ENCODE measurements at places on chromosomes 2 and 18.

- peaks cover 12% of the 10 kb centered on the region for H3K27me3 ChIP-seq
- peak; percentile 66 for DNase-seq
- H3K4me1 ChIP-seq: peaks cover 10% of the 10 kb centered on the region
Measured at GRCh38 chr18:13447621-13448334, 229.2 kb downstream of the LDLRAD4 start.

- H3K4me1 ChIP-seq: no peaks in the 10 kb centered on the region
- no peaks in the 10 kb centered on the region for H3K27me3 ChIP-seq
- no peak overlapping the region for H3K27ac ChIP-seq
- no peak for DNase-seq
- no peaks in the 10 kb centered on the region for H3K36me3 ChIP-seq
Measured at GRCh38 chr2:130785466-130786055, 30.2 kb downstream of the AMER3 start.

DNA sequence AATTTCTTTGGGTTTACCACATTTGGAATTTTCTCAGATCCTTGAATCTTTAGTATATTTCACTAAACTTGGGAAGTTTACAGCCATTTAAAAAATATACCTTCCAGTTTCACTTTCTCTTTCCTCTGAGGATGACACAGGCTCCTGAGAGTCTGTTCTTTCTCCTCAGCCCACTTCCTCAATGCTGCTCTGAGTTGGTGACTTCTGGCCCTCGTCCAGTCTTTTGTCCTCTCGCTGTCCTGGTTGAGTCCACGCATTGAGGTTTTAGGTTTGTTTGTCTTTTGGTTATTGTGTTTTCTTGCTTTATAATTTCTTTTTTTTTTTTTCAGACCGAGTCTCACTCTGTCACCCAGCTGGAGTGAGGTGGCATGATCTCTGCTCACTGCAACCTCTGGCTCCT is 40.7 kb upstream of the GALR1 start:
- H3K27me3 ChIP-seq: no peaks in the 10 kb centered on the region
- no peak overlapping the region for H3K27ac ChIP-seq
- peaks cover 5% of the 10 kb centered on the region for H3K4me1 ChIP-seq
- peak; percentile 44 for DNase-seq

DNA sequence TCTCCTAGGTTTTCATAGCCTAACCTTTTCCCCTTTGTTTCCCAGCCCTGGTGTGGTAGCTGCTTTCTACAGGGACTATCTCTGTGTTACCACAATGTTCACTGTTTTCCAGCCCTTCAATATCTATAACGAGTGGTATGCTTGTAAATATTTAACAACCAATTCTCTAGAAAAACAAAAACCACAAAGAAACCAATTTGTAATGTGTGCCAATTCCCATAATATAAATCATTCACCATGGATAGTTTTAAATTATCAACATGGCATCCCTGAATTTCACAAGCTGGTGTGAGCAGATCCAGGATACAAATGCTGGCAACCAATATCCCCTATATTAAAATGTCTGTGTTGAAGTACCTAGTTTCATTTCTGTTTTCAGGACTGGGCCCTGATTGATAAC is 207.5 kb upstream of the FBXO11 start:
- DNase-seq: no peak
- peaks cover 5% of the 10 kb centered on the region for H3K4me1 ChIP-seq
- no peak overlapping the region for H3K27ac ChIP-seq
- H3K36me3 ChIP-seq: no peaks in the 10 kb centered on the region
- no peaks in the 10 kb centered on the region for H3K27me3 ChIP-seq

DNA sequence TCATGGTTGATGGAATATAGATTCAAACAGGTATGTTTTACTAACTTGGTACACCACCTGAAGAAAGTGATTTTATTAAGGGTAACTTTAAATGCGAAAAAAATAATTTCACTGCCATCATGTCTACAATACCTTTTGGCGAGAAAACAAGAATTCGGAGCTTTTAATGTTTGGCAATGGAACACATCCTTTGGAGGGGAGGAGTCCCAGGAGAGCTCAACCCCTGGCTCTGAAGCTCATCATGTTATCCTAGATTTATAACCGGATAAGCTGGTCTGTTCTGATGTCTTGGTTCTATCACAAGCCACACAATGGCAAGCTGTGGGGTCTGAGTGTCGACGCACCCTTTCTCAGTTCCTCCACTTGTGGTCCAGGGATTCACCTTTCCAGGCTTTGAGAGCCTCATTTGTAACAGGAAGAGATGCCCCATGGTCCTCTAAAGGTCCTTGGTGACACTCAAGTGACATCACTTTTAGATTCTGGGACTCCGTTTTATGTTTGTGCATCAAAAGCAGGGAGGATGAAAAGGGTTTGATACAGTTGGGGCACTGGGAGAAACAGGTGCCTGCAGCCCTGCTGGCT is 172.7 kb downstream of the BCL2 start:
- no peaks in the 10 kb centered on the region for H3K36me3 ChIP-seq
- peaks cover 20% of the 10 kb centered on the region for H3K4me1 ChIP-seq
- no peaks in the 10 kb centered on the region for H3K27me3 ChIP-seq
- no peak for DNase-seq

DNA sequence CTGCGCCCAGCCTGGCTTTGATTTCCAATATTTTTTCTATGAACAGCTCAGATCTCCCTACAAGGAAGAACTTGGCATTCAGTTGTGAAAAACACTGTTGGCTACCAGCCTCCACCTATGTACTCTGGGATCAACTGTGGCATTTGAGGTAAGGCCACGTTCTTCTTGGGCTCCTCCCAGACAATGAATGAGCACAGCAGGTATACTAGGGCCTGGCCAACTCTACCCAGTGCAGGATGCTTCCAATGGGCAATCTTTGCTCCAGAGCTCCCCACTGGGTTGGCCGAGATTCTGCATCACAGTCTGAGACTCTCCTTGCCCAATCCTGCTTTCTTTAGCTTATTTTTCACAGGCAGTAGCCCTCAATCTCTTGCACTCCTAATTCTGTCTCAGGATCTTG is 75.9 kb downstream of the TMEM131 start:
- H3K4me3 ChIP-seq: no peak overlapping the region
- H3K36me3 ChIP-seq: peaks cover 10% of the 10 kb centered on the region
- H3K4me1 ChIP-seq: peaks cover 3% of the 10 kb centered on the region

DNA sequence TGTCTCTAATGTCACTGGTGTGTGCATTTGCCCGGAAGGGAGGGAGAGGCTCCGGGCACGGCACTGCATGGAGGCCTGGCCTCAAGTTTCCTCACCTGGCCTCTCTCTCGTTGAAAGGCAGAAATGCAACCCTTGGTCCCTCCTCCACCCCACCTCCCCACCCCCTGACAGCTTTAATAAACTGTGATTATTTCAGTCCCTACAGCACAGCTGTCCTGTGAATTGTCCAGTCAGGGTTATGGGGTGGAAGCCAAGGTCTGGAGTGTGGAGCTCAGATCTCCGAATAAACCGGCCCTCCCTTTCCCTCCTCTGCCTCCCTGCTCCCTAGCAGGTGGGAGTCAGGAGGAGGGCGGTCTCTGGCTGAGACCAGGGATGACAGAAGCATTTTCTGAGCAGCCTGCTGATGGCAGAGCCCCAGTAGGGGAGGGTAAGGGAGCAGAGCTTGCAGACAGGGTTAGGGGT is 199.2 kb upstream of the SMAD2 start:
- no peak overlapping the region for H3K4me3 ChIP-seq
- H3K36me3 ChIP-seq: no peaks in the 10 kb centered on the region
- H3K27me3 ChIP-seq: peaks cover 2% of the 10 kb centered on the region
- no peak overlapping the region for H3K27ac ChIP-seq
- H3K4me1 ChIP-seq: no peaks in the 10 kb centered on the region

DNA sequence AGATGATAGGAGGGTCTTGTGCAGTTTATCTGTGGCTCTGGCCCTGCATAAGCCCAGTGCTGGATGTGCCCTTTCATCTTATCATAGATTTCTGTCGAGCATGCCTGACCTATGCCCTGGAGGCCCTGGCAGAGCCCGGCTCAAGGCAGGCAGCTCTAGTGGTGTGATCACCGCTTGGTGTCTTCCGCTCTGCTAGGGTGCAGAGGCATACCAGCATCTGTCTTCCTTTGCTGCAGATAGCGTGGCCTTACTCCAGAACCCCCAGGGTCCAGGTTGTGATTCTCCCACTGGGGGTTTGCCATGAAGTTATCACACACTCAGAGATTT is 13.7 kb upstream of the TRAF3IP1 start:
- H3K27me3 ChIP-seq: no peaks in the 10 kb centered on the region
- no peaks in the 10 kb centered on the region for H3K4me1 ChIP-seq
- no peaks in the 10 kb centered on the region for H3K36me3 ChIP-seq
- H3K27ac ChIP-seq: no peak overlapping the region
- DNase-seq: no peak
- H3K4me3 ChIP-seq: no peak overlapping the region

- no peaks in the 10 kb centered on the region for H3K27me3 ChIP-seq
- H3K36me3 ChIP-seq: peaks cover 10% of the 10 kb centered on the region
- no peak for DNase-seq
- no peak overlapping the region for H3K27ac ChIP-seq
- H3K4me3 ChIP-seq: no peak overlapping the region
Measured at GRCh38 chr2:235808366-235808765, 314.5 kb downstream of the AGAP1 start.

DNA sequence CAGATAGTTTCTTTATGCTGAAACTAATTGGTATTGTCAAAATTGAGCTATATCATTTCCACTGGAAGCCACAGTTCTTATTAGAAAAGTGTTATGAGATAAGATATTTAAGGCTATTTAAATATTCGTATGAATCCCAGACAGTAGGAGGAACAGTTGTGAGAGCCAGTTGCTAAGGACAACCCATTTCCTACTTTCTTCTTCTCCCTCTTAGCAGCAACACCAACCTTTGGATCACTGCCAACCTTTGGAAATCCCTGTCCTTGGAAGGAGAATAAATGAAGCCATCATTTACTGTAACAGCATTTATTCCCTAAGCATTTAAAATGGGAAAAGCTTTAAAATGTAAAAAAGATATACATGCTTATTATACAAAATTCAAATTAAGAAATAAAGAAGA is 85.8 kb downstream of the PLCL1 start:
- no peaks in the 10 kb centered on the region for H3K27me3 ChIP-seq
- H3K4me3 ChIP-seq: no peak overlapping the region
- H3K36me3 ChIP-seq: no peaks in the 10 kb centered on the region
- H3K27ac ChIP-seq: peak overlapping the region; percentile 50
- H3K4me1 ChIP-seq: peaks cover 28% of the 10 kb centered on the region

GRCh38 chr2:25521665-25522387 is 151.6 kb downstream of the DTNB start:
- H3K4me1 ChIP-seq: no peaks in the 10 kb centered on the region
- H3K27me3 ChIP-seq: no peaks in the 10 kb centered on the region
- no peak overlapping the region for H3K4me3 ChIP-seq
- DNase-seq: peak; percentile 94
- no peaks in the 10 kb centered on the region for H3K36me3 ChIP-seq
- H3K27ac ChIP-seq: no peak overlapping the region

- DNase-seq: no peak
- no peak overlapping the region for H3K4me3 ChIP-seq
- no peaks in the 10 kb centered on the region for H3K36me3 ChIP-seq
- H3K27me3 ChIP-seq: no peaks in the 10 kb centered on the region
- no peak overlapping the region for H3K27ac ChIP-seq
- no peaks in the 10 kb centered on the region for H3K4me1 ChIP-seq
Measured at GRCh38 chr2:14257801-14258507, 374.6 kb upstream of the LRATD1 start.

DNA sequence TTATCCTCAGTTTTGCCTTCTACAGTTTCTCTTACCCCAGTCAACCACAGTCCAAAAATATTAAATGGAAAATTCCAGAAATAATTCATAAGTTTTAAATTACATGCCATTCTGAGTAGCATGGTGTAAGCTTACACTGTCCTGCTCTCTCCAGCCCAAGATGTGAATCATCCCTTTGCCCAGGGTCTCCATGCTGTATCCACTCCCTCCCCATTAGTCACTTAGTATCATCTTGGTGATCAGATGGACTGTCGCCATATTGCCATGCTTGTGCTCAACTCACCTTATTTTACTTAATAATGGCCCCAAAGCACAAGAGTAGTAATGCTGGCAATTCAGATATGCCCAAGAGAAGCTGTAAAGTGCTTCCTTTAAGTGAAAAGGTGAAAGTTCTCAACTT is 18.5 kb upstream of the CCNT2 start:
- no peaks in the 10 kb centered on the region for H3K27me3 ChIP-seq
- DNase-seq: no peak
- H3K4me3 ChIP-seq: no peak overlapping the region
- H3K4me1 ChIP-seq: no peaks in the 10 kb centered on the region
- H3K36me3 ChIP-seq: no peaks in the 10 kb centered on the region

DNA sequence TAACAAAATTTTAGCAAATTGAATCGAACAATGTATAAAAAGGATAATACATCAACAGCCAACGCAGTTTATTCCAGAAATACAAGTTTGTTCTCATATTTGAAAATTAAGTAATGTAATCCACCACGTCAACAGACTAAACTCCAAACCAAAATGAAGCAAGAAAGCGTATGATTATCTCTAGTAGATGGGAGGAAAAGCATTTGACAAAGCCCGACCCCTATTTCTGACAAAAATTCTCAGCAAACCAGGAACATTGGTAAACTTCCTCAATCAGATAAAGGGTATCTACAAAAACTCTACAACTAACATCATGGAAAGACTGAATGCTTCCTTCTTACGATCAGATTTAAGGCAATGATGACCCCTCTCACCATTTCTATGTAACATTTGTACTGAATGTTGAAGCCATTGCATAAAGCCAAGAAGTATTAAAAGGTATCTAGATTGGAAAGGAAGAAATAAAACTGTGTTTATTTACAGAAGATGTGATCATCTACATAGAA is 34.3 kb upstream of the MYCN start:
- H3K4me3 ChIP-seq: no peak overlapping the region
- H3K27me3 ChIP-seq: no peaks in the 10 kb centered on the region
- H3K4me1 ChIP-seq: no peaks in the 10 kb centered on the region
- no peak overlapping the region for H3K27ac ChIP-seq
- no peaks in the 10 kb centered on the region for H3K36me3 ChIP-seq

GRCh38 chr2:121960251-121960650 is 204.8 kb downstream of the TSN start:
- DNase-seq: no peak
- no peak overlapping the region for H3K4me3 ChIP-seq
- H3K4me1 ChIP-seq: no peaks in the 10 kb centered on the region
- no peaks in the 10 kb centered on the region for H3K36me3 ChIP-seq
- no peak overlapping the region for H3K27ac ChIP-seq
- H3K27me3 ChIP-seq: no peaks in the 10 kb centered on the region

DNA sequence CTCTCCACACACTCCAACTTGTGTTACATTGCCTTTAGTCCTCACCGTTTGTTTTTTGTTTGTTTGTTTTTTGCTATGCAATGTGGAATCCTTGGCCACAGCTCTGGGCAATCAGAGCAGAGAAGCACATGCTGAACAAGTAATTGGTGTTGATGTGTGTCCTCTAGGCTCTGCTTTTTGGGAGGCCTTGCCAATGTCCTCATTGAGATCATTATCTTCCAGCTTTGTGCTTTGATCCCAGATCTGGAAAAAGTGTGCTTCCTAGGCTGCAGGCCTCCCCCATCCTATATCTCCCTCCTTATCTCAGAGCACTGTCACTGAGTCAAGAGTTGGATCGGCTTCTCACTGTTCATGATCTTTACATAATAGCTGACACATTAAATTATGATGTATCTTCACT is 25.9 kb downstream of the OSR1 start:
- peaks cover 2% of the 10 kb centered on the region for H3K4me1 ChIP-seq
- no peak overlapping the region for H3K27ac ChIP-seq
- H3K4me3 ChIP-seq: no peak overlapping the region
- H3K27me3 ChIP-seq: no peaks in the 10 kb centered on the region
- no peaks in the 10 kb centered on the region for H3K36me3 ChIP-seq
- no peak for DNase-seq

GRCh38 chr2:37769551-37769950 is 98.1 kb upstream of the CDC42EP3 start:
- H3K36me3 ChIP-seq: no peaks in the 10 kb centered on the region
- H3K27me3 ChIP-seq: no peaks in the 10 kb centered on the region
- no peak overlapping the region for H3K4me3 ChIP-seq
- peak overlapping the region; percentile 37 for H3K27ac ChIP-seq
- peaks cover 10% of the 10 kb centered on the region for H3K4me1 ChIP-seq
